ENCODE measurements at places on chromosomes 1 and 21. TPM values are rescaled to one million over a fixed set of nuclear protein-coding genes. Genes with fewer than 3 reads are reported as not detected.

- DNase-seq, result no peak
These were observed 50.3 kb upstream of the DENND1B start for GRCh38 chr1:197825541-197825940.

DNA sequence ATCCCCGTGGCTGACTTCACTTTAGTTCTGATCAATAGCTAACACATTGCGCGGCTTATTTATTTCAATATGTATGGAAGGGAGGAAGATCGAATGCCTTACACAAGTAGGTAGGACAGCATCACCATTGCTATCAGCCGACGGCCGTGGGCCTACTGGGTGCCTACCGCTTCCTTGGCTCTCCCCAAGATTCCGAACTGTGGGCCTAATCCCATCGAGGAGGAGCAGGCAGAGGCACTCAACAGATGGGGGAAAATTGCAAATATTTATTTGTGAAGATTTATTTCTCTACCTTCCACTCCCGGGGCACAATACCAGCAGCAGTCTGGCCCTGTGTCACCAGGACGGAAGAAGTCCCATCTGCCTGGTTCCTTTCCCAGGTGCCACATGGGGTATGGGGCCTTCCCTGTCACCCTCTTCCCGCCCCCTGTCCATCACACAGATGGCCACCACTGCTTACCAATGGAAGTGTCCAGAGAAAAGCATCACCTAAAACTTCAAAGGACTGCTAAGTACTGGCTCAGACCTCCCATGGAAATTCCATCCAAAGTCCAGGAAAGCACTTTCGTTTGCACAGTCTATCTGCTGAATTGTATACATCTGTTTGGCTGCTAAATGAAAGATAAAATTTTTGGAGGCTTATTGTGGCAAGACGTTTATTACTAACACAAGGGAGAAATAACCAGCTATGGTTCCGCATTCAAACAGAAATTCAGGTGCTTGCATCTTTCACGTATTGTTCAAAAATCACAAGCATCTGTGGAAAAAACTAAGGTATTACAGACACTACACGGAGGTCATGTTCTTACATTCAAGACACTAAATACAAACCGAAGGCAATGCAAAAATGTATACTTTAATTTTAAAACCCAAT, 11.8 kb downstream of the AGT start:
- no peak for DNase-seq

DNA sequence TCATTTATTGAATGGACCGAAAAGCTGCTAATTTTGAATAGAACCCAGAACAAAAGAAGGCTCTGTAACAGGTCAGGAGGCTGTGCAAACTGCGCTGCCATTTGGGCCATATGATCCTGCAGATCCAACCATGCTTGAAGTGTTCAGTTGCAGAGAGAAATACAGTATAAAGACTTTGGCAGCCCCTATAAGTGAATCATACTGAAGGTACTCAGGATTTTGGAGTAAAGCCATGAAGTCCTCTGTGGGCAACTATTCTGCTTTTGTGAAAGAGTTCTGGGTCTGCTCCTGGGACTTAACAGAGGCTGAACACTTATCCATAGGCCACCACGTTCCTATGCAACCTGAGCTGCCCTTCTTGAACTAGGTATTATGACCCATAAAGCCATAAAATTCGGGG, 1613.6 kb upstream of the PRMT6 start:
- DNase-seq, result no peak

GRCh38 chr1:114319418-114319817, 165.7 kb upstream of the SYT6 start:
- no peak for DNase-seq

DNA sequence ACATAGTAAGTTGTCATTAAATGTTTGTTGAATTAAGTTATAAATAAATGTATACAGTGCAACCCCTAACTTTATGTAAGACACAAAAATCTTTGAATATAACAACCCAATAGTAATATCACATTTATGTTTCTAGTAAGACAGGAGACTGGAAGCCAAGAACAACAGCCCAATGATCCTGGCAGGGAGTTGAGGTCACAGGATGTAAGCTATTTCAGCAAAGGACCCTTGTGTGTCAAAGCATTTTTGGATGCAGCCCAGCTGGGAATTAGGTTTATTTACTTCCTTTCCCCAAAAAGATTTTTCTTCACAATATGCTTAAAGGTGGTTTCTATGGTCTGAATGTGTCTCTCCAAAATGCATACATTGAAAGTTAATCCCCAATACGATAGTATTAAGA, 34.0 kb upstream of the ABCA4 start:
- no peak for DNase-seq

- DNase-seq, result no peak
These were observed 66.0 kb upstream of the GRIK3 start for GRCh38 chr1:37100310-37100709.

DNA sequence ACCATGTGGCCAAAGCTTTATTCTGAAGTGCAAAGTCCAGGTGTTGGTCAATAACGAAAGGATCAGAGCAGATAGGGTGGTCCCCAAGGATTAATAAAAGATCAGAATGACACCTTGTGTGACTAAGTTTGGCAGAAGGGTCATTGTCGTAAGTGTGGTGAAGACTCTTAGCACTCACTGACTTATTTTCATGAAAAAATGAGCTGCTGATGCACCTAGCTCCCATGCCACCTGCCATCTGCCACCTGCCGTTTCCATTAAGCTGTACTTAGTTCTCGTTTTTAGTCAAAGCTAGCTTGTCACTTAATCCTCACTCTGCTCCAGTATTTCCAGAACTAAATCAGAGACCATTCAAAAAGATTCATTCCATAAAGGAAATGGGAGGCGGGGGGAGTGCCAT, 112.6 kb downstream of the SEC16B start:
- DNase-seq, result no peak

DNA sequence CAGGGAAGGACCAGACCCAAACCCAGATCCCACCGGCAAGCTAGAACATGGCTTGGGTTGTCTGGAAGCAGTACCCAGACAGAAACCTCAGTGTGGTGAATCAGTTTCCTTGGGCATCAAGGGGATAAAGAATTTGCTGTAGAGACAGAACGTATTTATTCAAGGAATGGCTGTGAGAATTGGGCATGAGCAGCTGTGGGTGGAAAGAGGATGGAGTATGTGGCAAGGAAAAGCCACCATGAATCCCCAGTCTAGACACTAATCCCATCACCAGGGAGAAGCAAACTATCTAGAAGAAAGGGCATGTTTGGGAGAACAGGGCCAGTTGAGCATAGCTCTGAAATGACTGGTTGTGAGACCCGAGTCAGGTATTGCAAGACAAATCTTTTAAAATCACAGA, 109.2 kb downstream of the TOMM20 start:
- no peak for DNase-seq

GRCh38 chr1:208565756-208566440, 321.7 kb upstream of the PLXNA2 start:
- DNase-seq, result no peak

DNA sequence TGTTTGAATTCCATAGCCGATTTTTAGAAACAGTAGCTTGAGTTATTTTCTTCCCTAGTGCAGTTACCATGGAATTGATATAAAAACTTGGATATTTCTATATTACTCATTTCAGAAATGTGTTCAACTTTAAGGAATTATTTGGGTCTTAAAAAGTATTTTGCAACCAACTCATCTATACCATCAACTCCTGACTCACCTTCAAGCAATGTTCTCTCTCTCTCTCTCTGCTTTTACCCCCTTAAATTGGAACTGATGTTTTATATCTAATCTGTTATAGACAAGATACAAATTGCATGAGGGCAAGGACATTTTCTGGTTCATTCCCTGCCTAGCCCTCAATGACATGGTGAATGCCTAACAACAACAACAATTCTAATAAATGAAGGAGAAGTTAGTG, 214.7 kb upstream of the NRIP1 start:
- no peak for DNase-seq

DNA sequence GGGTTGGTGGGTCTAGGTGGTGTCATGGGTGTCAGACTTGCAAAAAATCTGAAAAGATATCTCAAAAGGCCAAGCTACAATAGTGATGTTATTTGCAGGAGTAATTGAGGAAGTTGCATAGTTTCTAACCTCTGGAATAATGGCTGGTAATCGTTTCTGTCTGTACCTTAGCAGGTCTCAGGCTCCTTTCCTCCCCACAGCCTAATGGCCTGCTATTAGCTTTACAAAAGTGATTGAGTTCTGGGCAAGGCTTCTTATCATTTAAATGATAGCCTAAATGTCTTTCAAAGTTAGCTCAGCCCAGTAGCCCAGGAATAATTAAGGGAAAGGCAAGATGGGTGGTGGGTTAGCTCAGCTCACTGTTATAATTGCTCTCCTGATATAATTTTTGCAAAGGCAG, 37.7 kb upstream of the IGSF5 start:
- DNase-seq, result no peak

DNA sequence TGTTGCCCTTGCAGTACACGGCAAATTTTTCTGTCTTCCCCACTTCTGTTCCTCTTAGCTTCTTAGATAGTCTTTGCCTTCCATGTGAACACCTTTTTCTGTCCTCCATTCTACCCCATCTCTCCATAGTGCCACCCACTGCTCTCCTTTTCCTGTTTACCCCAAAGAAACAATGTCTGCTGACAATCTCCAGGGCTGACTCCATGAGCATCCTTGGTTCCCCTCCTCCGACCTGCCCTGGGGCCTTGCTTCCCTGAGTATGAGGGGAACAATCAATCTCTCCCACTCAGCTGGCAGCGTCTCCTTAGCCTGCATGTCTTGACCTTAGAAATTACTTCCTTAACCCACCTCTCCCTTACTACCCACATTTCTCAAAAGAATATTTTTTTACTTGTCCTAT, 12.3 kb upstream of the MYBPHL start:
- no peak for DNase-seq

Gene SPRR4
- not detected for total RNA-seq

Gene LIN9
- 4.5 TPM for total RNA-seq

Gene CATSPERE
- 1.1 TPM for total RNA-seq

Gene FAM110D
- not detected for total RNA-seq

Gene AGMAT
- total RNA-seq, result 8.1 TPM

Gene CACHD1
- 0.12 TPM for total RNA-seq

Gene NUDT17
- 2.9 TPM for total RNA-seq

Gene LHX8
- total RNA-seq, result not detected

All from activated B cell treated with CpG ODN at 0.5 μM for 24 hours (primary cell).